ENCODE measurements at places on chromosomes 11 and 22.
A peak's percentile ranks its signal among the peaks of the same experiment; 100 is the strongest.

GRCh38 chr11:131943295-131943694, 572.9 kb downstream of the NTM start:
- DNase-seq: no peak

- DNase-seq: no peak
Observed at GRCh38 chr11:69803022-69803421, 16.2 kb downstream of the FGF3 start.

- no peak for DNase-seq
Observed at GRCh38 chr11:61574611-61575010, 6.3 kb downstream of the SYT7 start.

DNA sequence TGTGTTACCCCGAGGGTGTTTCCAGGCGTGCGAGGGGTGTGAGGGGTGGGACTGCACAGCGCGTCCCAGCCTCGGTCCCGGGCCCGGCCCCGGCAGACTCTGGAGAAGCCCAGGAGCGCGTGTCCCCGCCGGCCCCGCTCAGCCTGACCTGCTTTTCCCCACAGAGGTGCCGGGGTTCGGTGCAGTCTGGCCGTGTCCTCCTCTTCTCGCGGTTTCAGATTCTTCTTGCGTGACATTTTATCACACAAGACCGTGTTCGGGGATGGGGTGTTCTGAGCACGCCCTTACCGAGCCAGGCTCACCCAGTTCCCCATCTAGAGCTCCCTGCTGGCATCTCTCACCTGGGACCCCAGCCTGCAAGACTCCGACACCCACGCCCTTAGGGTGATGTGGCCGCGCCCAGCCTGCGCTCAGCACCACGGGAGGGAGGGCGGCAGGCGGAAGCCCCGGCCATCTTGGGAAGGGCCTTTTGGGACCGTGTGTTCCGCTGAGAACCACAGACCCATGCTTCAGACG, 775.6 kb downstream of the BRD1 start:
- no peak for DNase-seq

GRCh38 chr11:103601225-103601846, 435.1 kb upstream of the DDI1 start:
- DNase-seq: no peak

DNA sequence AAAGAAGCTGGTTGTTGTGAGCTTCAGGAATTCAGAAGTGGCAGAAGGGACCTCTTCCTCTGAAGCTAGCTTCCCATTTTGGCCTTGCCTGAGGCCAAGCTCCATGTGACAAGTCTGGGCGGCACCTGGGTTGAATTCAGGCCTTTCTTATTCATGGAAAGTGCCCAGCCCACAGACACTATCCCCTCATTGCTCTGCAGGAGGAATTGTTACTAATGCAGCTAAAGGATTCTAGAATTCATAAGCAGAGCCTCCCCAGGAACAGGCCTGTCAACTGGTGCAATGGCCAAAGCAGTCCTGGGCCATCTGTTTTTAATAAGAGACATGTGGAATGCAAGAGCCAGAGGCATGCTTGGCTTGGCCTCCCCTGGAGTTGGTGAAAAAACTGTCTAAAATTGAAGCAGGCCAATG, 71.4 kb downstream of the SLC1A2 start:
- no peak for DNase-seq

DNA sequence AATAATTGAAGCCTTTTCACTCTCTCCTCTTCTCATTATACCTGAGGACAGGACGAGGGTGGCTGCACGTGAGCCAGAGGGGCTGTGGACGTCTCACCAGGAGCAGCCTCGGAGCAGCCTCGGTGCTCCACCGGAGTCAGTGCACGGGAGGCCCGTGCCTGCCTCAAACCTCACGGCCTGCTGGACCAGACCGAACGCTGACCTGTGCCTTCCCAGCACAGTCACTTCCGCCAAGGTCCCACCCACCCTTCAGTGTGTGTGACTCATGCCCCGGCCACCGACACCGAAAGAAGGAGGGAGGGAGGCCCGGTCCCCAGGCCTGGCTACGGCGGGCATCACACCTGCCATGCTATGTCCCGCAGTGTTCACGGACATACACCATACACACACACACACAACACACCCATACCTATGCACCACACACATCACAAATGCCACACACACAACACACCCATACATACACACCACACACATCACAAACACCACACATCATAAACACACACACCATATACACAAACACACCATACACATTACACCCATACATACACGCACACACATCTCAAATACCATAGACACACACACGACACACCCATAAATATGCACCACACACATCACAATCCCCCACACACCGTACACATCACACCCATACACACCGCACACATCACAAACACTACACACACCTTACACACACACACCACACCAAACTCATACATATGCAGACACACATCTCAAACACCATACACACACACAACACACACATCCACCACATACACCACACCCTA, 1506.5 kb downstream of the TBC1D22A start:
- no peak for DNase-seq

GRCh38 chr11:73177778-73178539, 35.8 kb upstream of the FCHSD2 start:
- DNase-seq: peak; percentile 72

GRCh38 chr11:121649798-121650197, 197.0 kb upstream of the SORL1-AS1 start:
- no peak for DNase-seq

GRCh38 chr11:18699848-18700261, 1.3 kb downstream of the TMEM86A start:
- DNase-seq: no peak

GRCh38 chr11:20026629-20027555, 133.4 kb downstream of the DBX1 start:
- DNase-seq: no peak

- no peak for DNase-seq
Observed at GRCh38 chr11:121514432-121515334, 61.9 kb upstream of the SORL1-AS1 start.

GRCh38 chr22:29630987-29631386, 27.6 kb downstream of the NF2 start:
- no peak for DNase-seq

DNA sequence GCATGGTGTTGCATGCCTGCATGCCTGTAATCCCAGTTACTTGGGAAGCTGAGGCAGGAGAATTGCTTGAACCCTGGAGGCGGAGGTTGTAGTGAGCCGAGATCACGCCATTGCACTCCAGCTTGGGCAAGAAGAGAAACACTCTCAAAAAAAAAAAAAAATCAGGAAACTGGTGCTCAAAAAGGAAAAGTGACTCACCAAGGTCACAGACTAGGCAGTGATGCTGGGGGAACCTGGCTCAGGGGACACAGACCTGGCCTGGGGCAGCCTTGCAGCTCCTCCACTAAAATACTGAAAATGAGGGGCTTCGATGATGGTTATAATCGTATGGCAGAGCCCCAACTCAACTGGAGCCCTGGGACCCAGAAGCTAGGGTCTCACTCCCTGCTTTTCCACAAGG, 8.1 kb upstream of the SLC35E4 start:
- no peak for DNase-seq

DNA sequence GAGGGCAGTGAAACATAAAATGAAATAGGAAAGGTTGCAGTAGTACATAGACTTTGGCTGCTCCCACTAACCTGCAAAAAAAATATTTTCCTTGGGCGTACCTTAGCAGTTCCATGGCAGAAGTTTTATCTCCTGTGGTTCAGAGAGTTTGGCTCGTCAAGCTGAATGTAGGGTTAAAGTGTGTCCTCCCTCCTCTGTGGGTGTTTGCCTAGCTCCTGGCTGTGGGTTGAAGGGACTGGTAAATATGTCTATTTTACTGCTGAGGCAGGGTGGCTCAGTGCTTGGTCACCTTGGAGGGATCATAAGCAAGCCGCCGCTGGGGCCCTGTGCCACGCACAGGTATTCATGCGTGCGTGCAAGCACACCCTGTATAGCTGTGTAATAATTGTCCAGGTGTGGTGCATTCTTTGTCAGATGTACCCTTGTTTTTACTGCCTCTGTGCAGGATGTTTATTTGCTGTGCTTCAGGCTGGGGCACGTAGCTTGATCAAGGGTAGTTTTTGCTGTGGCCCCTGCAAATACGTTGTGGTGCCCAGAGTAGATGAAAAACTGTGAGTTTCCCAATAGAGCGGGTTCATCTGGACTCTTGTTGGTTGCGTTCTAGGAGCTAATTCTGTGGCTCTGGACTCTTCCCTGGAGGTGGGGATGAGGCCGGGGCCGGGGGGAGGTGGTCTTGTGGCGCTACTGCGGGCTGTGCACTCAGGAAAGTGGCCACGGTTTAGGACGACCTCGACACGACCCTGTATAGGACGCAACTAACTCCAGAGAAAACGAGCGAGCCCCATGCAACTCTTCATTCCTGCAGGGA, 732 bp upstream of the SORL1 start:
- DNase-seq: no peak

DNA sequence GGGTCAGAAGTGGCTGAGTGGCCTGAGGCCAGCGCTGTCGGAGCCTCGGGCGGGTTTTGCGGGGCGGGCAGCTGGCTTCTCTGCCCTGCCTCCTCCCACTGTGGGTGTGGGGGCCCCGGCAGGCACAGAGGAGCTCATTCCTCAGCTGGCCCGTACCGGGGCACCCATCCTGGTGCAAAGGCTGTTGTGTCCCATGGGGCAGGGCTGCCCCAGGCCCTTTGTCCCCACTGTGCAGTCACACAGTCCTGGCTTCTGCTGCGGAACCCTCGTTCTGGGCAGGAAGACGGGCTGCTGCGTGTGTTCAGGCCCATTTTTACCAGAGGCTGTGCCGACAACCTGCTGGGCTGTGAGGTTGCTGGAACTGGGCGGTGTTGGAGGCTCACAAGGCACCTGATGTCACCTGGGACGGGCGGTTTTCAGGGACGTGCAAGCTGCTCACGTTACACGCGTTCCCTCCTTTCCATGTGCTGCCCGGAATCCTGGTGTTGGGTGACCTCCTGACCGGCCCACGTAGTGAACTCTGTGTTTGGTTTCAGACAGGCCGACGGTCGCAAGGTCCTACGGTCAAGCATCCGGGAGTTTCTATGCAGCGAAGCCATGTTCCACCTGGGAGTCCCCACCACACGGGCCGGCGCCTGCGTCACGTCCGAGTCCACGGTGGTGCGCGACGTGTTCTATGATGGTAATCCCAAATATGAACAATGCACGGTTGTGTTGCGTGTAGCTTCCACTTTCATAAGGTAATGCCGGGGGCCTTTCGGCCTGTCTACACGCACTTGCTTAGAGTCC, 5.2 kb downstream of the SELENOO start:
- no peak for DNase-seq

DNA sequence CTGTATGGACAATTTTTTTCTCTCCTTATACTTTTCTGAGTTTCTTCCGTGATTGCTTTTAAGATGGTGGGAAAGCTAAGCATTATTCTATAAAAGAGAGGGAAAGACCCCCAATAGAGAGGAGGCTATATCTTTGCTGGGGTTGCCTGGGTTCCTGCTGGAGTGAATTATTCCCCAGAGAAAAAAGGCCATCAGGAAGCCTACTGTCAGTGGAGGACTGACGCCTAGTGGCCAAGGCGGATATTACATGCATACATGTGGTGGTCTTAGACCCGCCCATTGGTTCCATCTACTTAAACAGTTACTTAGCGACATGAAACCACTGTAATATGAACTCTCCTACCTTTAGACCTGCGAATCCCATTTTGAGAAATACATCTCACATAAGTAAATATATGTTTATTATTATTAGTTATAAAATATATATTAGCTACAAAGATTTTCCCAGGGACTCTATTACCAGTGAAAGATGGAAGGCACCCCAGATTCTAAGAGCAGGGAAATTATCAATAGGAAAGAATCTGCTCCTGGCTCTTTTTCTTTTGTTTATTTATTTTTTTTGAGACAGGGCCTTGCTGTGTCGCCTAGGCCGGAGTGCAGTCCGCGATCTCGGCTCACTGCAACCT, 15.7 kb upstream of the PGA3 start:
- peak; percentile 63 for DNase-seq

- no peak for DNase-seq
Observed at GRCh38 chr11:76841923-76842452, 18.7 kb upstream of the ACER3 start.

- DNase-seq: no peak
Observed at GRCh38 chr11:111939836-111940604, 2.9 kb downstream of the DIXDC1 start.

DNA sequence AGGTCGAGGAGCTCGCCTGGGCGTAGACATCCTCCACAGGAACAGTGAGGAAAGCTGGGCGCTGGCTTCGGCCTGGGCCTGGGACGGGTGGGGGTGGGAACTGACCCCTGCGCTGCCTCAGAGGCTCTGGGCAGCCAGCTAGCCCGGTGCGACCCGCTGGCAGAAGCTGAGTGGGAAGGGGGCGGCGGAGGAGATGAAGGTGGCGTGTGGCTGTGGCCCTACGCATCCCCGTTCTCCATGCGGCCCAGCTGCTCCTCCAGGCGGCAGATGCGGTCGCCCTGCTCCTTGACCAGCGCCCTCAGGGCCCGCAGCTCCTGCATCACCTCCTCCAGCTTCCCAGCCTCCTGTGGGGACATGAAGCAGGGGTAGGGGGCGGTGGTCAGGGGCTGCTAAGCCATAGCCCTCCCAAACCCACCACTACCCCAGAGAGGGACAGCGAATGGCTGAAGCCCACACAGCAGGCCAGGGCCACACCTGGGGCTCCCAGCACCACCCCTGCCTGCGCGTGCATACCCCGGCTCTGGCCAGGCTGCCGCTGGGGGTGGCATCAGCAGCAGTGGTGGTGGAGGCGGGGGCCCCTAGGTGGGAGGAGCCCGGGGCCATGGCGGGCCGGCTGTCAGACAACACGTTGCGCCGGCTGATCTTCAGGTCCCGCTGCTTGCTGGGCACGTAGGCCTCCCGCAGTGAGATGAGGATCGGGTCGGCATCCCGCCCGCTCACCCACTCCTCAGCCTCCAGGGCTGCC, 848 bp upstream of the PTPRCAP start:
- peak; percentile 53 for DNase-seq

- DNase-seq: no peak
Observed at GRCh38 chr22:30280505-30280904, 8.8 kb downstream of the CASTOR1 start.

GRCh38 chr11:62132191-62132590, 8.4 kb downstream of the INCENP start:
- no peak for DNase-seq

Measured in activated B cell treated with CpG ODN at 0.5 μM for 24 hours (primary cell).